ENCODE measurements at places on chromosomes 3 and 15.

GRCh38 chr3:37996785-37997301 lies 6.3 kb downstream of the VILL start:
- no peak for DNase-seq

- DNase-seq: no peak
Measured at GRCh38 chr3:70531063-70531657, 218.7 kb upstream of the MDFIC2 start.

DNA sequence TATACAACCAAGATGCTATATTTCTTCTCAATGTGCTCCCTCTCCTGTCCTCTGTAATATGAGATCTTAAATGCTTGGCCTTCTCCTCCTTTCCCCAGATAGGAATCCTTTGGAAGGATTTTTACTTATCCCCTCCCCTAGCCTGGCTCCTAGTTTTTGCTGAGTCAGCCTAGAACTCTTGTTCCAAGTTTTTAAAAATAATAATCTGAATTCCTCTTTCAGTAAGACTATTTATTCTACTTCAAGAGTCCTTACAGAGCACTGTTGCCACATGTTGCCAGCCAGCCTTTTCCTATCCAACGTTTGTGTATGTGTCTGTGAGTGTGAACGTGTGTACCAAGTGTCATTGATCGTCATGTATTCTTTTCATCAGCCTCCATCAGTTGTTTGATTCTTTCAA lies 11.0 kb upstream of the KCNMB2 start:
- DNase-seq: no peak

GRCh38 chr3:39848365-39848764 lies 39.0 kb downstream of the MYRIP start:
- DNase-seq: no peak

Data from NK-92 treated with Interleukin-12 subunit alpha and Interleukin-12 subunit beta, amount 100 ng/mL, for 24 hours (cell line).